Activated T-helper 1 cell treated with anti-CD3 and anti-CD28 coated beads, Interleukin-2, amount 50 U/mL, for 16 hours (primary cell): ENCODE measurements at places on chromosomes 6 and 20.

GRCh38 chr20:20271271-20271670, 96.6 kb upstream of the INSM1 start:
- DNase-seq = no peak

GRCh38 chr6:136739501-136739900, 52.8 kb downstream of the MAP3K5 start:
- DNase-seq = no peak

DNA sequence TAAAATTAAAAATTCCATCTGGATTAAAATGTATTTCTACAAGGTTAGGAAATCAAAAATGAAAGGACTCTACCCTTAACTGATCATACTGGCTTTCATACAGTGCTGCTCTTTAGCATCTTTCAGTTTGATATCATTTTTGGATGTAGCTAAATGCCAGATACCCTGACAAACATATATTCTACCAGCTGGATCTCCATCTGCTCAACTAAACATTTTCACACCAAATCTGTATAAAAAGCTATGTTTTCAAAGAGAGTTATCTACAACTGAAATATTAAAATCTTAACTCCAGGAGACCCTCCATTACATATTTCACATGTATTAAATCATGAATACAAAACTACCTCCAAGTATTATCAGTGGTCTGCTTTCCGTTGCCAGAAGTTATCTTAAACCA, 95.7 kb downstream of the EPHA7 start:
- no peak for DNase-seq

GRCh38 chr20:59818911-59819310, 114.5 kb downstream of the SYCP2 start:
- no peak for DNase-seq

DNA sequence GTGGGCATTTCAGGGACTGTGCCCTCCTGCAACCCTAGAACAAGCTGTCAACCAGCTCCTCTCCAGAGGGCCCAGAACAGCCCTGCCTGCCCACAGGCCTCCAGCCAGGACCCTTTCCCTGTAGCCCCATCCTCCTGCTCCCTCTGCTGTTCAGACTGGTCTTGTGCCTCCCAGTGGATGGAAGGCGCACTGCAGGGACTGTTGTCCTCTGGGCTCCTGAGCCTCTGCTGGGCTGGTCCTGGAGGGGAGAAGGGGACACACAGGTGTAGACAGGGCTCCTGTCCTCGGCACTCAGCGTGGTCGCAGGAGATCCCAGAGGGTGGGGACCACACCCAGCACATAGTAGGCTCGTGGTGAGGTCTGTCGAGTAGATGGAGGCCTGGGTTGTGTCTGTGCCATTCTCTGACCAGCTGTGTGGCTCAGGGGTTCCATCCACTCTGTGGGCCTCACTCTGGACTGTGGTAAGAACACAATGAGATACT, 11.5 kb downstream of the ITPR3 start:
- DNase-seq = no peak

GRCh38 chr20:64065062-64065973, 2.3 kb downstream of the TCEA2 start:
- no peak for DNase-seq

DNA sequence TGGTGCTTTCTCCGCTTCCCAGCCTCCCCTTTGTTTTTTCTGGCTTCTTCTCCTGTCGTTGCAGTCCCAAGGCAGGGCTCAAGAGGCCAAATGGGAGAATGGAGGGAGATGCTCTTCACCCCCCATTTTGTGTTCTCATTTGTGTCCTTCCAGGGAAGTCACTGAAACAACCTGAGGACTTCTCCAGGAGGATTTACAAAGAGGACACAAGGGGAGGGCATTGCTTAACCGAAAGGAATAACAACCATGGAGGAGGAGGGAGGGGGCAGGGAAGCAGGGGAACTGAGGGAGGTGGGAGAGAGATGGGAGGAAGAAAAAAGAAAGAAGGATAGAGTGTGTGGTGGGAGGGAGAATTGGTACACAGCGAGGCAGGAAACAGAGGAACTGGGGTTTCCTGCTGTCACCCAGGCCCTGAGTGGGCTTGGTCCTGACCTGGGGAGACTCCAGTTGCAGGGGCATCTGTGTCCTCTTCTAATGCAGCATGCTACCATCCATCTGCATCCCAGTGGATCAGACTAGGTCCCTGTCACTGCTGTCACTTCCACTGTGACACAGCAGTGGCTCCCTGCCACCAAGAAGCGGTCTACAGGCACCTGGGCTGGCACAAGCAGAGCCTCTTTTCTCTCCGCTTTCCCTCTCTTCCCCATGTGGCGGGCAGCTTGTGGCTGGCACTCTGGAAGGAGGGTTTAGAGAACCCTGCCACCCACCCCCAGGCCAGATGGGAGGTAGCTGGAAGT, 17.1 kb upstream of the MLN start:
- no peak for DNase-seq
